ENCODE measurements at places on chromosomes 16 and 17.

- no peak for DNase-seq
Measured at GRCh38 chr17:41223821-41224220, 2.6 kb upstream of the KRTAP9-2 start.

GRCh38 chr17:3695723-3696411 is at the start of gene P2RX5:
Gene P2RX5 (minus strand): TSS chr17:3696155. CDS start chr17:3696005, 150 bp downstream.
- DNase-seq, result no peak

DNA sequence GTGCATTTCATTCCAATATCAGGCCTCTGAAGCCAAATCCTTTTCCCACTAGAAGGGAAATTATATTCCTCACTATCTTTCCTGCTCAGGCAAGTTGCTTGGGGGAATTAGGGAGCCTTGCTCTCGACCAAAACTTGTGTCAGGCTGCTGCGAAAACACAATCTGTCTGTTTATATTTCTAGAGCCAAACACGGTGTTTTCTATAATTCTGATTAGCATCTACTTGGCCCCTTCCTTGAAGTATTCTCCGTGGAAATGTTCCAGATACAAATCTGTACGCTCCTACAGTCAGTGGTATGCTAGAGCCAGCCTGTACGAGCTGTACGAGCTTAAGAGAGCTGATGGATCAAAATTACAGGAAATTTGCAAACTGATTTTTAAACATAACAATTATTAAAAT is 299.3 kb upstream of the SALL1 start:
- DNase-seq, result no peak

DNA sequence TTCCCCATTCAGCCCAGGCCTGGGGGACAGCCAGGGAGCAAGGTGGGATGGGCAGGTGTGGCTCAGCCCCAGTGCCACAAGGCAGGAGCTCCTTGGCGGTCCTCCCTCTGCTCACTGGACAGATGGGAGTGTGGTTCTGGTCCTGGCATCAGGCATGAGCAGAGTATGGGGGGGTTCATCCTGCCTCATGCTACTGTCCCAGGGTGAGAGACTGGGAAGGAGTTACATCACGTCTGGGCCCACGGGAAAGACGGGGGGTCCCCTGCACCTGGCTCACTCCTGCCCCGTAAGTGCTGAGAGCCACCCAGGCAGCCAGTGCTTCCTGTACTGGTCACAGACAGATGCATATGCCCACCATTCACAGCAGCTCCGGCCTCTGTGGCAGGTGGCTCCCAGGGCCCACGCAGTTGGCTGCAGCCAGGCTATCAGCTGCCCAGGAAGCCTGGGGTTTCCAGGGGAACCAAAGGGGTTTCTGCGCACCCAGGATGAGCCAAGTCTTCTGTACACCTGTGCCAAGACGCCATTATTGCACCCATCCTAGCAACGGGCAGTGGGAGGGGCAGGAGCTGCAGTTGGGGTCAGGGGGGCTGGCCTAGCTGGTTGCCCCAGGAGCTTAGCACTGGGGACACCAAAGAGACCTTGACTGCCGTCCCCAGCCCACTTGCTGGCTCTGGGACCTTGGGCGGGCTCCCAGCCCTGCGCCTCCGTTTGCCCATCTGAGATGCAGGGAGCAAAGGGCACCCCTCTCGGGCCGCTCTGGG is 1.9 kb downstream of the BAIAP3 start:
- no peak for DNase-seq

All from HTR-8/SVneo (cell line).